ENCODE measurements at places on chromosomes 3 and 15. TPM values are rescaled to one million over a fixed set of nuclear protein-coding genes. Genes with fewer than 3 reads are reported as not detected.

MNS1 gene
- 29.8 TPM for total RNA-seq

SPESP1 gene
- 67.1 TPM for total RNA-seq

TAGLN3 gene
- total RNA-seq: not detected

DNA sequence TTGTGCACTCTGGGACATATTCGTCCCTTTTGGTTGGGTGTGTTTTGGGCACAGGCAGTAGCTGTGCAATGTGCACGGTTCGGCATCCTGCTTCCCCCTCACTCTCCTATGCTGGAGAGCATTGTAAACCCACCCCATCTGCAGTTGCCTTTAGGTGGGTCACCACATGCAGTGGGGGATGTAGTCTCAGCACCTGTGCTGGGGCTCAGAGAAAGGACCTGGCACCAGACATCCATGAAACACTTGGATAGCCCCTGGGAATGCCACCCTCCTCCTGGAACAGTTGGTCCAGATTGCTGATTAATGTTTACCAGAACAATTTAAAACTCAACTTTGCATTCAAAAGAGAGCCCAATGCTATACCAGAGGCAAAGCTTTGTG, 123.9 kb upstream of the MEF2A start:
- DNase-seq: no peak

DNA sequence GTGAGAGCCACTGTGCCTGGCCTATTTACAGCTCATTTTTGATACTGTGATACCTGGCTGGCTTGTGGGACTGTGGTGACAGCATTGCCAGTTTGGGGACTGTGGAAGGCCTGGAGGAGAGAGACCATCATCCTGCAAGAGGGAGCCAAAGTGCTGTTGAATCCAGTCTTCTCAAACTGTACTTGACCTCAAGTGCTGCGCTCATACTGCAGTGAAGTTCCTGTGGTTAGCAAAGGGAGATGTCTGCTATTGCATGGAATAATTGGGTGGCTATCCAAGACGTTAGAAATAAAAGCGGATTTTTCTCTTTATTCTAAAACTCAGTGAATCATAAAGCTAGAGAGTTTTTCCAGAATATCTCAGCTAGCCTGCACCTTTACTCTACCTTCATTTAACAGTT, 83.4 kb downstream of the CCK start:
- DNase-seq: no peak

GRCh38 chr3:112128843-112129727, 4.0 kb downstream of the GCSAM start:
- no peak for DNase-seq
